Sigmoid colon (tissue), 7 donors: ENCODE measurements at places on chromosomes 11 and 22.
A peak's percentile ranks its signal among the peaks of the same experiment; 100 is the strongest.

DNA sequence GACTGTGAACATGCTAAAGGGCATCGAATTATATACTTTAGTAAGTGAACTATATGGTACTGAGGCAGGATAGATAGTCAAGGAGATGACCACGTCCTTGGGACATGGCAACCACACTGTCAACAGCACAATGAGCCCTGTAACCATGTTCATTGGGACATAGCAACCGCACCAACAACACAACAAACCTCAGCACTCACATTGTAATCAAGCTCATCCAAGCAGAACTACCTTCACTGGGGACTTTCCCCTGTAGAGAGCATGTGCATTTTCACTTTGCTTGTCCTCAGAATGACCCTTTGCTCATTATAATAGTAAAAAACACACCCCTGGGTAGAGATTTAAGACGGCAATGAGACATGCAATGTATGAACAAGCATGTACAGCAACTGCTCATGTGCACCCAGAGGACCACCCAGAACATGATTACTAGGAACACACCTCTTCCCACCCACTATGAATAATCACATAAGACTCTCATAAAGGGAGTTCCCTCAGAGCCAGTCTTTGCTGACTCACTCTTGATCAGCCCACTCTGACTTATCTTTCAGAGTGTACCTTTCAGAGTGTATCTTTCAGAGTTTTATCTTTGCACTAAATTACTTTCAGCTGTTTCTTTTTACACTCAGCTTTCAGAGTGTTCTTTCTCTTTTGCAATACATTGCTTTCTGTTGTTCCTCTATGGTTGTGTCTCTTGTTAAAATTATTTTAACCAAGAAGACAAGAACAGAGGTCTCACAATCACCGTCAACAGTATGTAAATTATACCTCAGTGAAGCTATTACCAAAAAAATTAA, 4.1 kb upstream of the PLAAT2 start:
- peak; percentile 39 for DNase-seq

DNA sequence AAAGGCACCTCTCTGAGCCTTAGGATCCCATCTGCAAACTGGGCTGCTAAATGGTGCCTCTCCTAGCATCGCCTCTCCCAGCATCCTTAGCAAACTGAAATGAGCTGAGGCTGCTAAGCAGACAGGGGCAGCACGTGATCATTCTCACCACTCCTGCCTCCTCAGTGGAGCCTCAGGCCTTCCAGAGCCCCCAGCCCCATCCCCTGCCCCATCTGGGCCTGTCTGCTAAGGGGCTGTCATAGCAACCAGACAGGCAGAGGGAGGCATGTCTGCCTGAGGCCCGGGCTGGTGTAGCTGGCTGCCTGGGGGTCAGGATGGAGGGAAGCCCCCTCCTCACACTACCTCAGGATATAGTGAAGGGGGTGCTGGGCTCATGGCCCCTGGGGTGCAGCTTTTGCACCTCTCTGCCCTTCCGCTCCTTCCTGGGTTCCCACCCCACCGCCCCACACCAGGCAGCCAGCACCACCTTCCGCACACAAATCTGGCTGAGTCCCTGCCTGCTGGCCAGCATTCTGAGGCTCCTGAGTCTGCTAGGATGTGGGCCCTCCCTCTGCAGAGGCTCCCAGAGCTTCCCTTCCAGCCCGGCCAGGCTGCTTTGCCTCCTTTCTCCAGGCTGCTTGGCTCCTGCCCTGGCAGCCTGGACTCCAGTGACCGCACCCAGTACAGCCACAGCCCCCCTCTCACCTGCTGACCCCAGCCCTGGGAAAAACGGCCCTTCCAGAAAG, 47.5 kb upstream of the TTLL12 start:
- no peak for DNase-seq

DNA sequence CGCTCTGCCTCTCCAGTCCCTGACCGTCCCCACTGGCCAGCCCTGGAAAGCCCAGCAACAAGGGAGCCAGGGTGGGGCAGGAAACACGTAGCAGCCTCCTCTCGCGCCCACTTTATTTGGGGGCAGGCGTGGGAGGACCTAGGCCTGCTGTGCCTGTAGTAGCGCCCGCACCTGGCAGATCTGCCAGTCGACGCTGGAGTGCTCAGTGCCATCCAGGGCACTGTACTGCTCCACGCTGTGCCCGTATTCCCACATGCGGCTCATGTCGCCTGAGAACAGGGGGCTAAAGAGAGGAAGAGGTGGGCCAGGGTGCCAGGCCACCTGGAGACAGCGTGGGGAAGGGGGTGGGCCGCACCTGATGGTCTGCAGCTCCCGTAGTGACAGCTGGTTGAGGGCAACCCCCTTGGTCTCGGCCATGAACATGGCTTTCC, 17.0 kb upstream of the DRICH1 start:
- DNase-seq: peak; percentile 48

DNA sequence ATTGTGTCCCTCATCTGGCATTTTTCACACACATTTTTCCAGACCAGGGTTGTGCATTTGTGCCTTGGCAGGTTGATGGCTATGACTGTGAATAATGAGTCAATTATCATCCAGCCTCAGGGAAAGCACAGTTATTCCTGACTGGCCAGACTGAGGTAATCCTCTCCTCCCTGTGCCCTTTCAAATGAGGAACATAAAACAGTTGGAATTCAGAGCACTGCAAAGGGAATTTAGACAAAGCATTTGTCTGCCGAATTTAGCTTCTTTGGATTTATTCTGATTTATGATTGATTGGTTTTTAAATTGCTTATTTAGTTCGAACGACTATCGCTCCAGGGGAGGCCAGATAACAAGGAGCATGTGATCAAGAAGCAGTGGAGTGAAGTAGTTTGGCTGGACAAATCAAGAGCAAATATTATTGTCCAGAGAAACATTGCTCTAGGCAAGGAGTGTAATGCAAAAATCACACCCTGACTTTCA, 30.8 kb upstream of the RAG2 start:
- DNase-seq: no peak

- no peak for DNase-seq
Observed at GRCh38 chr11:35932681-35933319, 11.1 kb upstream of the LDLRAD3 start.

DNA sequence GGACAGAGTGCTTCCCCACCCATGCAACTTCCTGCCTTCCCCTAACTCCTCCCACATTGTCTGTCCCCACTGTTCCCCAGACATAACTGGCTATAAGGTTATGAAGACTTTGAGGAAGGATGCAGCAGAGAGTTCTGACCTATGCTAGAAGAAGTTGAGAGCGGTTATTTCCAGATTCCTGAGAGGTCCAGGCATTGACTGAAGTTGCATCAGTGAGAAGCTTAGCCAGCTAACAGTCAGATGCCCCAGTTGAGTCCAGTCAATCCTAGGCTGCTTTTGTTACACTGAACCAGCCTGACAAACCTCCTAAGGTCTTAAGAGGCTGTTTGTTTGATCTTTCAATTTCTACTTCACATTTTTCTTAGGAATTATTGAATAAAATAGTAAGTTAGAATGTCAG, 937.9 kb upstream of the CCDC90B start:
- DNase-seq: no peak

DNA sequence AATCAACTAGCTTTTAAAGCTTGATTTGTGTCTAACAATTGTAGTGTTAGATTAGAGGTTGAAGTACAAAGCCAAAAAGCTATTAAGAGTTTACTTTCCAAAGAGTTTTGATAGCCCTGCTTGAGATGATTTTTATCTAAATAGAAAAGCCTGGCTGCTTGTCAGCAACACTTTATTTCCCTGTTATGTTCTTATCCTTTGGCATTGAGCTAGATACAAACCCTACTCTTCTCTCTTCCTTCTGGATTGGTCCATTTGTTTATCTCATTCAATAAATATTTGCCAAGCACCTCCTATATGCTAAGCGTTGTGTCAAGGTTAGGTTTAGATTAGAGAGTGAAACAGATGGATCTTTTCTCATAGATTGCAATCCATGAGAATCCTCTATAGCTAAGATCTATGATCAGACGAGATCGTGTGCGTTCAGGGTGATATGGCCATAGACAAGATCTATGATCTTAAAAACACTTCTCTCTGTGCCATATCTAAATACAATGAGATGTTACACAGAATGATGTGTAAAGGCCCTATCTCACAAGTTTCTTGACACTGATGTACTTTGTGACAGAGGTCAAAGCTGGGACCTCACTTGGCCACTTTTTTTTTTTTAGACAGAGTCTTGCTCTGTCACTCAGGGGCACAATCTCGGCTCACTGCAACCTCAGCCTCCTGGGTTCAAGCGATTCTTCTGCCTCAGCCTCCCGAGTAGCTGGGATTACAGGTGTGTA, 57.8 kb downstream of the CTNND1 start:
- DNase-seq: no peak

- no peak for DNase-seq
Observed at GRCh38 chr11:11786771-11787170, 55.0 kb upstream of the USP47 start.

GRCh38 chr22:19407649-19408606, 23.6 kb downstream of the HIRA start:
- peak; percentile 65 for DNase-seq

- DNase-seq: no peak
Observed at GRCh38 chr11:62575156-62575555, 1.5 kb upstream of the EEF1G start.

- DNase-seq: no peak
Observed at GRCh38 chr11:266676-267439, 11.3 kb upstream of the NLRP6 start.

GRCh38 chr22:42932197-42932519, 75.1 kb upstream of the ARFGAP3 start:
- DNase-seq: no peak

DNA sequence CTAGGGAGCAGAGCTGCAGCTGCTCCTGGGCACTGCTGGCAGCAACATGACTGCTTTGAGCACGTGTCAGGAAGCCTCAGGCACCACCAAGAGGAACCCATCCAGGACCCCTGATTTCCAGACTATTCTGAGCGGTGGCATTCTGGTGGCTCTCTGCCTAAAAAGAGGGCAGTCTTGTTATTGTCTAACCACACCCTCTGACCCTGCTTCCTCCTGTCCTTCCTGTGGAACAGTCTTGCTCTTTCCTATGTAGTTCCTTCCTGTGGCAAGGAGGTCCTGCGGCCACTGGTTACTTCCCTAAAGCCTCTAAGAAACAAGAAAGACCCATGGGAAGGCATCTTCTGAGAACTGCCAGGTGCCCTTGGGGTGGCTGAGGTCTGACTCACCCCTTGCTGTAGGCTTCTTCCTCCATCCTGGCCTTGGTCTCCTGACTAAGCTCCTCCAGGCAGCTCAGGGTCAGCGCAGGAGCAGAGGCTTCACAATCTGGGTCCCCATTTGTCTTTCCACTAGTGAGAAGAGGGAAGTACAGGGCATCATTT, 13.1 kb upstream of the LYVE1 start:
- DNase-seq: peak; percentile 75

DNA sequence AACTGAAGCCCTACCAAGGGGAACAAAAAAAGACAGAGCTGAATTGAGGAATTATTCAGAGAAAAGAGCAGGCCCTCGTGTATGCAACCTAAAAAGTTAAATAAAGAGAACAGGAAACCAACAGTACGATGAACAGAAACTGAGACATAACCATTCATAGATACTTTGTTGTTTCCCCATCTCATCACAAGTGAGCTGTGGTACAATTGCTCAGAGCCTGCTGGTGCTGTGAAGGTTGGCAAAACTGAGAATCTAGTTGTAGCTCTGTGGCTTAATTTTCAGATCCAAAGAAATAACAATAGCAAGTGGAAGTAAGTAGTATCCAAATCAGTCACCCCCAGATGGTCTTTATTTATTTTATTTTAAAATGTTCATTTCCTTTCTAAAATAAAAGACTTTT, 37.7 kb upstream of the BLID start:
- DNase-seq: no peak

GRCh38 chr22:48885271-48885918, 942.3 kb downstream of the BRD1 start:
- DNase-seq: peak; percentile 54

- no peak for DNase-seq
Observed at GRCh38 chr11:49302360-49302759, 94.0 kb upstream of the FOLH1 start.

DNA sequence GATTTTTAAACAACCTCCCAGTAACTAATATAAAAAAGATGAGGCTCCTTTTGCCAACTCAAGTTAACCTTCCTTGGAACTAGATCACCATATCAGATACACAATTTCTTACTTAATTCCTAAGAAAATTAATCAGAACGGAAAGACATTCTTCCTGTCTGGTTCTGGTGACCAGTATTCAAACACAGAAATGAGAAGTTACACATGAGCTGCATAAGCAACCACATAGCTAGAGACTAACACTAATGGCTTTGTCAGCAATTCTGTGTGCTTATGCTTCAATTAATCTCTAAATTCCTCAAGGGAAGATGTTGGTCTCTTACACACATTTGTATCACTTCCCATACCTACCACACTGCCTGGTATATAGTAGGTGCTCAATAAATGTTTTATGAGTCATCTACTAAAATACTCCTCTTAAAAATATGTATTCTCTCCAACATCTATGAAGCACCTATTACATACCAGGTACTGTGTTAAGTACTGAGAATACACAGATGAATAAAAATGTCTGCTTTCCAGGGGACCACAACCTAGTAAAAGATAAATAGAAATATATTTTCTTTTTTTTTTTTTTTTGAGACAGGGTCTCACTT, 54.5 kb downstream of the GAB2 start:
- no peak for DNase-seq

GRCh38 chr11:114395736-114396135, 4.6 kb downstream of the C11orf71 start:
- no peak for DNase-seq

DNA sequence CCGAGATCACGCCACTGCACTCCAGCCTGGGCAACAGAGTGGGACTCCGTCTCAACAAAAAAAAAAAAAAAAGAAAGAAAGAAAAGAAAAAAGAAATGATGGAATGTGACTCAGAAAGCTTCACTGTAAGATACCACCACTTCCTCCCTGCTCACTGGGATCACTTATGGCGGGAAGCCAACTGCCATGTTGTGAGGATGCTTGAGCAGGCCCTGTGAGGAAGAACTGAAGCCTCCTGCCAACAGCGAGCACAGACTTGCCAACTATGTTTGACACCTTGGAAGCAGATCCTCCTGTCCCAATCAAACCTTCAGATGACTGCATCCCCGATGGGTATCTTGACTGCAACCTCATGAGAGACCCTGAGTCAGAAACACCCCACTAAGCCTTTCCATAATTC, 8.3 kb downstream of the SEC14L6 start:
- no peak for DNase-seq

DNA sequence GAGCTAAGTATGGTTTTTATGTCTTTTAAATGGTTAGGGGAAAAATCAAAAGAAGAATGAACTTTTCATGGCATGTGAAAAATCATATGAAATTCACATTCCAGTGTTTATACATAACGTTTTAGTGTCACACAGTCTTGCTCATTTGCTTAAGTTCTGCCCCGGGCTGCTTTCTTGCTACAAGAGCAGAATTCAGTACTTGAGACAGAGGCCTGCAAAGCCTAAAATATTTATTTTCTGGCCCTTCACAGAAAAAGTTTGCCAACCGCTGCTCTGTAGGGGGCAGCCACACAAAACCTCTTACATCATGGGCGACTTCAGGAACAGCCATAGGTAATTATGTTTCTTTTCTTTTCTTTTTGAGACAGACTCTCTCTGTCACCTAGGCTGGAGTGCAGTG, 1.0 kb upstream of the ATG2A start:
- DNase-seq: peak; percentile 60

DNA sequence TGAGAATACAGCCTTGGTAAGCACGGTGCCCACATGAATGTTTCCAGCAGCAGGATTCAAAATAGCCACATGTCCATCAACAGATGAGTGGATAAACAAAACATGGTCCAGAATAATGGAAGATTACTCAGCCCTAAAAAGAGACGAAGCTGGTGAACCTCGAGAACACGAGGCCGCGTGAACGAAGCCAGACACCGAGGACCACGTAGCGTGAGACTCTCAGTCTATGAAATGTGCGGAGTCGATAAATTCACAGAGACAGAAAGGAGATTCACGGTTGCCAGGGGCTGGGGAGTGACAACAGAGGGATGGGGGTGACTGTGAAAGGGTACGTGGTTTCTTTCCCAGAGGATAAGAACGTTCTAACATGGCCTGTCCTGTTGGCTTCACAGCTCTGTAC, 2.9 kb upstream of the ASCL2 start:
- peak; percentile 25 for DNase-seq
